Fibroblast of lung (primary cell): ENCODE measurements at places on chromosomes 5 and 9. TPM values are rescaled to one million over a fixed set of nuclear protein-coding genes. Genes with fewer than 3 reads are reported as not detected.

DNA sequence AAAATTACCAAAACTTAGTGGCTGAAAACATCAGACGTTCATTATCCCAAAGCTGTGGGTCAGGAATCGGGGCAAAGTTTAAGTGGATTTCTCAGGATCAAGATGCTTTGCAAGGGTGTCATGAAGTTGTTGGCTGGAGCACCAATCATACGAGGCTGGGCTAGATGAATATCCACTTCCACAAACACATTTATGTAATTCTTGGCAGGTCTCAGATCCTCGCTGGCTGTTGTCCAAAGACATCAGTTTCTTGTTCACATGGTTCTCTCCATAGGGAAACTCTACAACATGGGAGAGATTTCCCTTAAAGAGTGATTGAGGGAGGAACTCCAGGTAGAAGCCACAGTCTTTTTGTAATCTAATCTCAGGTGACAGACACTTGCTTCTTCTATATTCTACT, 20.2 kb upstream of the CCDC192 start:
- DNase-seq: peak; percentile 46

GRCh38 chr9:137369061-137369787, 53.7 kb downstream of the EXD3 start:
- DNase-seq: no peak

PCDHB2 gene
- total RNA-seq: 1.8 and 4.6 TPM in 2 replicates

SPINK13 gene
- not detected in 2 replicates for total RNA-seq
